ENCODE measurements at places on chromosomes 2 and 18.

DNA sequence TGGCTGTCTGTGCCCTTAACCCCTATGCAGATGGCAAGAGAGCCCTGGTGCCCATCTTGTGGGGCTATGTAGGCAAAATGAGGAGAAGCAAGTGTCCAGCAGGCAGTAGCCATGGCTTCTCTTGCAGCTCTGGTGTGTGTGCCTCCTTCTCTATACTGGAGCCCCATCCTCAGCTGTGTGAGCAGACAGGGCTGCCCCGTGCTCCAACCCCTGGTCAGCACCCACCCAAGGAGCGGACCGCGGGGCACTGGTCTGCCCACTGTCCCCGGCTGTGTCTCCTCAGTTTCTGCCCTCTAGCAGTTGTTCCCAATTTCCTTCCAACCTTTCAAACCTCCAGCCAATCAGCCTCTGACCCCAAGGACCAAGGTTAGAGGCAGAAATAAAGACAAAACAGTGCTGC lies 134.9 kb upstream of the GLI2 start:
- no peaks in the 10 kb centered on the region for H3K36me3 ChIP-seq
- peaks cover 73% of the 10 kb centered on the region for H3K27me3 ChIP-seq
- H3K4me3 ChIP-seq, result no peak overlapping the region

GRCh38 chr2:181656450-181657291 lies at the start of gene CERKL:
TSS of gene CERKL (minus strand) at chr2:181657105. CDS start at chr2:181657006, 99 bp downstream.
- peaks cover 21% of the 10 kb centered on the region for H3K4me1 ChIP-seq
- H3K4me3 ChIP-seq, result peak within 1 kb of the TSS; percentile 84
- peak; percentile 74 for DNase-seq
- H3K27me3 ChIP-seq, result peaks cover 78% of the 10 kb centered on the region
- H3K27ac ChIP-seq, result no peak within 1 kb of the TSS

GRCh38 chr2:54975175-54975574 lies 75.1 kb downstream of the RTN4 start:
- H3K36me3 ChIP-seq, result peaks cover 70% of the 10 kb centered on the region
- H3K4me1 ChIP-seq, result peaks cover 10% of the 10 kb centered on the region
- no peak for DNase-seq
- H3K4me3 ChIP-seq, result no peak overlapping the region
- peaks cover 3% of the 10 kb centered on the region for H3K27me3 ChIP-seq
- H3K27ac ChIP-seq, result no peak overlapping the region

DNA sequence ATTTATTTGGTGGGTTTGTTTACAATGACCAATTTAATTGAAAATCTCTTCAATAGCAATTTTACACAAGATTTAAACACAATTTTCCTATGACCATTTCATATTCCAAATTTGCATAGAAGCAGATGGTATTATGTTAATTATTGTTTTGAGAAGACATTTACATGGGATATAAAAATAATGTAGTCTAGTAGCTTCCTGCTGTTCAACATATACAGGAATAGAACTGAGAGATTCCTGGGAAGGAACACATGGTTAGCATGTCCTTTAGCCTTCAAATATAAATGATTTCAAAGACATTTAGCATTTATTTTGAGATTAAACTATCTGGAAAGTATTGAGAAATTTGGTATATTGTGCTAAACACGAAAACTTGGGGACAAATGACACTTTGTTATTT lies 129.6 kb downstream of the KCNE4 start:
- no peak overlapping the region for H3K27ac ChIP-seq
- no peak overlapping the region for H3K4me3 ChIP-seq
- no peak for DNase-seq
- no peaks in the 10 kb centered on the region for H3K36me3 ChIP-seq
- H3K4me1 ChIP-seq, result no peaks in the 10 kb centered on the region

DNA sequence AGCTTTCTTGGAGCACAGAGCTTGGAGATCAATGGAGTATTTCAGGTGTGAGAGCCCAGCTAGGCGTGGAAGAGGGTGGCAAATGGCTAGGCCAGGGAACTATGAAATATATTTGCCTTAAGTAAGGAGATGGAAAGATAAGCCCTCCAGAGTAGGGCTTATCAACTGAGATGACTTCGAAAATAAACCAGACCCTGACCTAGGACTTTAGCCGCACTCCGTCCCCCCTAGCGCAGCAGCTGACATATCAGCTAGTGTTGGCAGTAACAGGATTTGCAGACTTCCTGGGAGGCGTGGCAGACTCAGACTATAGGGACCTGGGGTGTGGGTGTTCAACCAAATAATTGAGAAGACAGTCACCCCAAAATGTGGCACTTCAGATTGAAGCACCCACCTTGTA lies 127.7 kb upstream of the EPAS1 start:
- H3K27ac ChIP-seq, result no peak overlapping the region
- no peaks in the 10 kb centered on the region for H3K36me3 ChIP-seq
- no peaks in the 10 kb centered on the region for H3K27me3 ChIP-seq
- peaks cover 34% of the 10 kb centered on the region for H3K4me1 ChIP-seq
- H3K4me3 ChIP-seq, result no peak overlapping the region
- no peak for DNase-seq

- H3K27me3 ChIP-seq, result no peaks in the 10 kb centered on the region
- H3K36me3 ChIP-seq, result no peaks in the 10 kb centered on the region
- H3K27ac ChIP-seq, result no peak overlapping the region
- no peak for DNase-seq
- no peak overlapping the region for H3K4me3 ChIP-seq
Observed at GRCh38 chr2:62297624-62298010, 101.7 kb downstream of the B3GNT2 start.

DNA sequence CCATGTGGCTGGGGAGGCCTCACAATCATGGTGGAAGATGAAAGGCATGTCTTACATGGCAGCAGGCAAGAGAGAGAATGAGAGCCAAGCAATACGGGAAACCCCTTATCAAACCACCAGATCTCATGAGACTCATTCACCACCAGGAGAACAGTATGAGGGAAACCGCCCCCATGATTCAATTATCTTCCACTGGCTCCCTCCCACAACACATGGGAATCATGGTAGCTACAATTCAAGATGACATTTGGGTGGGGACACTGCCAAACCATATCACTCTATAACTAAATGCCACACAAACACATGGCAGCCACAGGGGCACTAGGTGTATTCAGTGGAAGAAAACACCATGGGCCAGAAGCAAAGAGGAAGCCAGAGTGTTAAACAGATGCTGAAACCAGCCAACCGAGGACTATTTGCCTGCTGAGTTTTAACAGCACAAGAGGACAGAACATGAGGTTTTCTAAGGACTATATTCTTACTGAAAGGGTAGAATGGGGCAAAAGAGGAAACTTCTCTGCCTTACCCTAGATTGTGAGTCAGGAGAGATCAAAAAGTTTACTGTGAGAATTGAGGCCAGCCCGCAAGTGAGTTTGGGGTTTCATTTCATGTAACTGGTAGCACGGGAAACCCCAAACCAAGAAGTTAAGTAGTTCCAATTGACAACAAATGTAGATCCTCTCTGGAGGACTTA lies 49.2 kb downstream of the SIGLEC15 start:
- peaks cover 86% of the 10 kb centered on the region for H3K36me3 ChIP-seq
- peaks cover 8% of the 10 kb centered on the region for H3K4me1 ChIP-seq
- no peak for DNase-seq
- no peak overlapping the region for H3K4me3 ChIP-seq
- H3K27ac ChIP-seq, result no peak overlapping the region

GRCh38 chr18:43175257-43175656 lies 59.8 kb upstream of the RIT2 start:
- no peak for DNase-seq
- H3K4me3 ChIP-seq, result no peak overlapping the region
- H3K4me1 ChIP-seq, result no peaks in the 10 kb centered on the region
- peaks cover 6% of the 10 kb centered on the region for H3K27me3 ChIP-seq
- no peaks in the 10 kb centered on the region for H3K36me3 ChIP-seq

GRCh38 chr2:147589127-147589526 lies 255.7 kb upstream of the ACVR2A start:
- H3K36me3 ChIP-seq, result peaks cover 9% of the 10 kb centered on the region
- peaks cover 4% of the 10 kb centered on the region for H3K27me3 ChIP-seq
- peak overlapping the region; percentile 85 for H3K27ac ChIP-seq
- peak; percentile 44 for DNase-seq
- no peak overlapping the region for H3K4me3 ChIP-seq
- H3K4me1 ChIP-seq, result peaks cover 24% of the 10 kb centered on the region

DNA sequence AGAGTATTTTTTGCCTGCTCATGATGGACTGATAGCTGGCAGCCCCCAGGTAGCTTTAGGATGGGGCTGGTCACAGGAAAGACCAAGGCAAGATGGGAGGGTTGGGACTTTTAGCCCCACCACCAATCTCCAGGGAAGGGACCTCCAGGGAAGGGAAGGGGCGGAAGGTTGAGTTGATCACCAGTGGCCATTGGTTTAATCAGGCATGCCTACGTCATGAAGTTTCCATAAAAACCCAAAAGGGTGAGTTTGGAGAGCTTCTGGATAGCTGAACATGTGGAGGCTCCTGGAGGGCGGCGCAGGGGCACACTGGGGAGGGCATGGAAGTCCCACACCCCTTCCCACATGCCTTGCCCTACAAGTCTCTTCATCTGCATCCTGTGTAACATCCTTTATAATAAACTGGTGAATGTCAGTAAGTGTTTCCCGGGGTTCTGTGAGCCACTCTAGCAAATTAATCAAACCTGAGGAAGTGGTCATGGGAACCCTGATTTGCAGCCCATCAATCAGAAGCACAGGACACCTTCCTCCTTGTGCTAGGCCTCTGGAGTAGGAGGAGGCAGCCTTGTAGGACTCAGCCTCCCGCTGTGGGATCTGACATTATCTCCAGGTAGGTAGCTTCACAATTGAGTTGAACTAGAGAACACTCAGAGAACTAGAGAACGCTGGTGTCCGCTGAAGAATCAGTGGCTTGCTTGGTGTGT lies 30.3 kb downstream of the RAB31 start:
- H3K27ac ChIP-seq, result peak overlapping the region; percentile 67
- DNase-seq, result no peak
- no peaks in the 10 kb centered on the region for H3K36me3 ChIP-seq
- H3K27me3 ChIP-seq, result no peaks in the 10 kb centered on the region
- H3K4me1 ChIP-seq, result peaks cover 80% of the 10 kb centered on the region
- H3K4me3 ChIP-seq, result peak overlapping the region; percentile 12

- peaks cover 10% of the 10 kb centered on the region for H3K27me3 ChIP-seq
- H3K36me3 ChIP-seq, result no peaks in the 10 kb centered on the region
- H3K27ac ChIP-seq, result peak overlapping the region; percentile 69
- H3K4me3 ChIP-seq, result no peak overlapping the region
Observed at GRCh38 chr2:107412209-107412904, 414.3 kb upstream of the RGPD4 start.

GRCh38 chr2:212912445-212913103 lies 238.8 kb downstream of the IKZF2 start:
- no peak for DNase-seq
- peak overlapping the region; percentile 38 for H3K27ac ChIP-seq
- H3K4me1 ChIP-seq, result peaks cover 52% of the 10 kb centered on the region
- no peak overlapping the region for H3K4me3 ChIP-seq
- no peaks in the 10 kb centered on the region for H3K36me3 ChIP-seq
- no peaks in the 10 kb centered on the region for H3K27me3 ChIP-seq

DNA sequence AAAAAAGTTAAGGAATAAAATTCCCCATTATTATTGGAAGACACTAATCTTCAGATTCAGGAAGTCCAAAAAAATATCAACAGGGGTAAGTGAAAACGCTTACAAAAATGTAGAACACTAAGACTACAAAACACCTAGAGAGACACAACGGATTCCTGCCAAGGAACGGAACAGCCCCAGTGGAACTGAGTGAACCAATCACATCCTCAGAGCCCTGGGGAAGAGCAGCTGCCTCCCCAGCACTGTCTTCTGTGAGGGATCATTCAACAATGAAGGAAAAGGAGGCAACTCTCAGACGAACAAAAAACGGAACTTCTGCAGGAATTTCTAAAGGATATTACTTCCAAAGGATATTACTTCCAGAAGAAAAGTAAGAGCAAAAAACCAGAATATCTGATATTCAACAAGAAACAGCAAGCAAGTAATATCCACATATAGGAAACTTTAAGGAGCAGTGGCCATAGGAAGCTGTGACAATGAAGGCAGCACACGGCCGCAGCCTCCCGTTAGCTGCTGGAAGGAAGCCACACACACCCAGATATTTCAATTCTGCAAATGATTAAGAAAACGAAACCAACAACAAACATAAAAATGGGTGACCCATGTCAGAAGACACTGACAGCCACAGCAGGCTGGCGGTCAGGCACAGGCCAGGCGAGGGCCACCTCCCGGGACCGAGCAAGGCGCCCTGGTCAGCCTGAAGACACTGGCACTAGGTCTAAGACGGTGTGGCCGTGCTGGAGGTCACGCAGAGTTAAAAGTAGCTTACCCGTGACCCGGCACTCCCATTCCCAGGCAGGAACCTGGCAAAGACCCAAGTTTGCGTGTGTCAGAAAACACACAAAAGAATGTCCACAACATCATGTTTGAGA lies 81.8 kb downstream of the HDAC4 start:
- peak overlapping the region; percentile 98 for H3K27ac ChIP-seq
- no peak overlapping the region for H3K4me3 ChIP-seq
- H3K4me1 ChIP-seq, result peaks cover 47% of the 10 kb centered on the region

- peak overlapping the region; percentile 97 for H3K27ac ChIP-seq
- DNase-seq, result no peak
- H3K4me1 ChIP-seq, result peaks cover 2% of the 10 kb centered on the region
- no peaks in the 10 kb centered on the region for H3K27me3 ChIP-seq
- peaks cover 26% of the 10 kb centered on the region for H3K36me3 ChIP-seq
Observed at GRCh38 chr2:241673797-241674725, 12.6 kb downstream of the DTYMK start.

GRCh38 chr2:33678436-33678835 lies 79.3 kb upstream of the FAM98A start:
- H3K36me3 ChIP-seq, result no peaks in the 10 kb centered on the region
- H3K27me3 ChIP-seq, result no peaks in the 10 kb centered on the region
- DNase-seq, result no peak
- peaks cover 13% of the 10 kb centered on the region for H3K4me1 ChIP-seq

DNA sequence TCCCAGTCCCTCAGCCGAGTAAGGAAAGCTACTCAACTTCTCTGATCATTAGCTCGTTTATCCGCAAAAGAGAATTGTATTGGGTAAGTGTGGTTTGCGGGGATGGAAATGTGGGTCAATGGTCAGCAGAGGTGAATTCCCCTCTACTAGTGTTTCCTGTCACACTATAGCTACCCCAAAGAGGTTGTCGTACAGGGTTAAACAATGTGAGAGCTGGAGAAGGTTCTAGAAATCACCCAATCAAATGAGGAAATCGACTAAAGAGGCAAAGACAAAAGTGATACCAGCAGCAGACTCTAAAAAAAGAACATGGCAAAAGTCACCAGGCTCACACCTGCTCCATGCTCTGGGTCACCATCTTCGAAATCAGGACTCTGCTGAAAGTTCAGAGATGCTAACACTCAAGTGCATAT lies 144.7 kb upstream of the ITGA4 start:
- H3K27ac ChIP-seq, result no peak overlapping the region
- no peak for DNase-seq
- H3K4me1 ChIP-seq, result no peaks in the 10 kb centered on the region
- no peak overlapping the region for H3K4me3 ChIP-seq

DNA sequence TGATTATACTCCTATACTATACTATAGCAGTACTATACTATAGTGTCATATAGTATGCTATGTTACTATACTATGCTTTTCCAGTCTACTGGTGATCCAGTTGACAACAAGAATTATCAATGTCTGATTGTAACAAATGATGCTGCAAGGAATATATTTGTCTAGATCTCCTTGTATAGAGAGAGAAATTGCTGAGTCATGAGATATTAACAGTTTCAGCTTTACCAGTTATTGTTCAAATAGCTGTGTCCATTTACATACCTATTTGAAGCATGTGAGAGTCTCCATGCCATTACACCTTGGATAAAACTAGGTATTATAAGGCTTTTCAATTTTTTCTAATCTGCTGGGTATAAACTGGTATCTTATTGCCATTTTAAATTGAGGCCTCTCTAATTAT lies 136.4 kb upstream of the SKOR2 start:
- H3K4me1 ChIP-seq, result peaks cover 24% of the 10 kb centered on the region
- H3K27me3 ChIP-seq, result peaks cover 9% of the 10 kb centered on the region
- no peak overlapping the region for H3K27ac ChIP-seq
- DNase-seq, result no peak

- no peak overlapping the region for H3K4me3 ChIP-seq
- H3K4me1 ChIP-seq, result peaks cover 33% of the 10 kb centered on the region
- no peaks in the 10 kb centered on the region for H3K27me3 ChIP-seq
Observed at GRCh38 chr18:26689226-26689879, 141.0 kb upstream of the KCTD1 start.
